T-helper 2 cell (primary cell): ENCODE measurements at places on chromosomes 7 and 10.
A peak's percentile ranks its signal among the peaks of the same experiment; 100 is the strongest.

GRCh38 chr10:86063341-86063740 lies 303.3 kb downstream of the GRID1 start:
- DNase-seq = no peak

DNA sequence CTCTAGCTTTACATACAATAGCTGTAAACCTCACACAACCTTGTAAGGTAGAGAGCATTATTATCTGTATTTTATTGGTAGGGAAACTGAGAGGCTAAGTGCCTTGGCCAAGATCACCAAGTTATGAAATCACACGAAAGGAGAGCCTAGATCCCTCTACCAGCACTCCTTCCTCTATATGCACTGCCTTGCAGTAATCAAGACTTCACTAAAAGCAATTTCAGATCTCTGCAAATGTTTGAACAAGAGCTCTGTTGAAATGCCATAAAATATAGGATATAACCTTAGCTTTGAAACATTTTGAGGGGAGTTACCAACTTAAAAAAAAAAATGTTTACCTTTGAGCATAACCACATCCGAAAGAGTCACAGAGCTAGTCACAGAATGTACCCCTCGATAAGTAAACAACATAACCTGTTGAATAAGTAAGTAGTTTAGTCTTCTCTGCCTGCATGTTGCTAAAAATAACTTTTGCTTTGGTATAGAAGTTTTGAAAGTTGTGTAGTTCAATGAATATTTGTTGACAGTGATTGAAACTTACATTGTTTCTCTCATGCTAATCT lies 709.4 kb downstream of the AUTS2 start:
- DNase-seq = peak; percentile 14

GRCh38 chr7:74376256-74377036 lies 77.3 kb upstream of the GTF2IRD1 start:
- no peak for DNase-seq

GRCh38 chr7:144709066-144709465 lies 126.8 kb downstream of the TPK1 start:
- DNase-seq = no peak

- DNase-seq = no peak
Observed at GRCh38 chr10:44965651-44966097, 6.1 kb downstream of the RASSF4 start.

GRCh38 chr7:156753630-156754029 lies 113.1 kb downstream of the RNF32 start:
- DNase-seq = peak; percentile 71

- no peak for DNase-seq
Observed at GRCh38 chr10:16952080-16952479, 134.9 kb upstream of the RSU1 start.
